BE2C (cell line): ENCODE measurements at places on chromosomes 11 and 22.

GRCh38 chr22:20296598-20296997 is 23.3 kb downstream of the DGCR6L start:
- no peak for DNase-seq

- DNase-seq, result peak; percentile 16
Observed at GRCh38 chr11:130858215-130858614, 58.1 kb downstream of the SNX19 start.

GRCh38 chr11:94639901-94640721 is 72.9 kb downstream of the PIWIL4 start:
- no peak for DNase-seq

DNA sequence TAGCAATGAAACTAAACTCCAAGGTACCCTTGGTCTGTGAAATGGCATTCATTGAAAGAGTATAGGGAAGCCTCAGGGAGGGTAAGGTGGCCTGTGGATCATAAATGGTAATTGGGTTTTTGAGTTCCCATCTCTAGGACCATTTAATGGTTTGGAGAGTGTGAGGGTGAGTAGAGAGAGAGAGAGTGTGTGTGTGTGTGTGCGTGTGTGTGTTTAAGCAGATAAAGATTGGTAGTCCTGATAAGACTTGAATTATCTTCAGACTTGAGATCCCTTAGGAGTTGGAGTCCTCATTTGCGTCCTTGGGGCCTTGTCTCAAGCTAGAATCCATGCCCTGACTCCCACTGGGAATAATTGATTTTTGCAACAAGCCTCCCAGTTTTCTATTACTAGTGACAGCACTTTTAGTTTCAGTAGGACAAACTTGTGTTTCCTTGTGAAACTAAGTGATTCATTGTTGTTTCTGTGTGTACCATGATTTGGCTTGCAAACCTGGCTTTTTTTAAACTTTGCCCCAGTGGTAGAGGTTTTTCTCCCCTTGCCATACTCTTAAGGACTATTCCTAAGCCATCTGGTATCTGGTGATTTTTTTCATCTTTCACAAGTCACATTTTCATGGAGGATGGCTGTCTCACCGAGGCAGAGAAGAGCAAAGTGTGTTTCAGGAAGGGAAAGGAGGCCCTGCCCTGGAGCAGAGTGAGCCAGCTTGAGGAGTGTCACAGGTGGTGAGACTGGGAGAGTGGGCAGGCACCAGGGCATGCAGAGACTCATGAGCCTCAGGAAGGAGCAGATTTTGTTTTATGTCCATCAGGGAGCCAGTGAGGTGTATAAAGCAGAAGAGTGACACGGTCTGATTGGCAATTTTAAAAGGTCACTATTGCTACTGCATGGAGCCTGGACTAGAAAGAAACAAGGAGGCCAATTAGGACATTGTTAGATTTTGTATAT is 26.7 kb downstream of the ALKBH3 start:
- no peak for DNase-seq

- no peak for DNase-seq
Observed at GRCh38 chr11:92308366-92308765, 83.7 kb downstream of the FAT3 start.

DNA sequence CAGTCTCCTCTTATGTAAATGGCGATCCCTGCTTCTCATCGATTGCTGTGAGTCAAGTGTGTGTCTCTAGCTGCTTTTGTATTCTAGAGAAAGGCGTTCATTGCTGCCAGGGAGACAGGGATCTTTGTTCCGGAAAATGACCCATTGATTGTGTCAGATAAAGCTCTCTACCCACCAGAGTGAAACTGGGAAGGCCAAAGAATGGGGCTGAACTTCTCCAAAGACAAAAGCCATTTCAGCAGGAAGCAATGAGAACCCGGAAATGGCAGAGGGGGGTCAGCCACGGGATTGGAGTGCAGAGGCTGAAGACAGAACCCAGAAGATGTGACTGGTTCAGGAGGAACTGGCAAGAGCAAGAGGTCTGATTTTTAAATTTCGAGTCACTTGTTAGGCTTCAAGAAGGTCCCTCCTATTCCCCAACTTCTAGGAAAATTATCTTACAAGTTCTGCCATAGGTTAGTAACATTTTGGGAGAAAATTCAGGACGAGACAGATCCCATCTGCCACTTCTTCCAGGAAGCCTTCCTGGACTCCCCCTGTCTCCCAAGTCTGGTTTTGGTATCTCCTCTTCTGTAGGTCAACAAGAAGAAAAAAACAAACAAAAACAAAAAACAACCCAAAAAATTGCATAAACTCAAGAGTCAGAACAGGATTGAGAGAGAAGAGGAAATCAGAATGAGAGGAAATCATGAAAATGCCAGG is 110.6 kb downstream of the NECTIN1 start:
- DNase-seq, result no peak

DNA sequence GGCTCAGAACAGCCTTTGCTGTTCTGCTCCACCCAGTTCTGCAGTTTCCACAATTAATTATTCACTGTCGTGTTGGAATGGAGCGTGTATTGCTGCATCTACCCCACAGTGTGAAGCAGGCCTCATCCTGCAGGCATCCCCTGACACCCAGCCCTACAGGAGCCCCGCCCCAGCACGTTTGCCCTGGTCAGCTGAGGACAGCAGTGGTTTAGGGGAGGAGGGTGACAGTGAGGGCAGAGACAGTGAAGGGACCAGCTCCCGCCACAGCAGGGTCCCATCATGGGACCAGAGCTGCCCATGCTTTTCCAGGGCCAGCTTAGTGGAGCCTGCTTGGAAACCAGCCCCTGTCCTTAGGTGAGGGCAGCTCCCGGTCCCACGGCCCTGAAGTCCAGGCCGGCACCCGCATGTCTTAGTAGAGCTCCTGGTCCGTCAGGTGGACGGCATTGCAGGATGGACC is 273.0 kb downstream of the TBC1D22A start:
- DNase-seq, result no peak

GRCh38 chr11:119223856-119224255 is 17.7 kb downstream of the CBL start:
- DNase-seq, result no peak
